Stimulated activated CD4-positive, alpha-beta T cell treated with anti-CD3 and anti-CD28 coated beads, Interleukin-4, amount 100 ng/mL, for 1 hour (primary cell): ENCODE measurements at places on chromosomes 6 and 20.

GRCh38 chr6:43355862-43356590 is 13.4 kb downstream of the ZNF318 start:
- no peak for DNase-seq

GRCh38 chr6:158367816-158368215 is 55.6 kb downstream of the TULP4 start:
- DNase-seq, result no peak

- no peak for DNase-seq
Observed at GRCh38 chr6:39330476-39330875, 8.0 kb upstream of the KCNK16 start.

DNA sequence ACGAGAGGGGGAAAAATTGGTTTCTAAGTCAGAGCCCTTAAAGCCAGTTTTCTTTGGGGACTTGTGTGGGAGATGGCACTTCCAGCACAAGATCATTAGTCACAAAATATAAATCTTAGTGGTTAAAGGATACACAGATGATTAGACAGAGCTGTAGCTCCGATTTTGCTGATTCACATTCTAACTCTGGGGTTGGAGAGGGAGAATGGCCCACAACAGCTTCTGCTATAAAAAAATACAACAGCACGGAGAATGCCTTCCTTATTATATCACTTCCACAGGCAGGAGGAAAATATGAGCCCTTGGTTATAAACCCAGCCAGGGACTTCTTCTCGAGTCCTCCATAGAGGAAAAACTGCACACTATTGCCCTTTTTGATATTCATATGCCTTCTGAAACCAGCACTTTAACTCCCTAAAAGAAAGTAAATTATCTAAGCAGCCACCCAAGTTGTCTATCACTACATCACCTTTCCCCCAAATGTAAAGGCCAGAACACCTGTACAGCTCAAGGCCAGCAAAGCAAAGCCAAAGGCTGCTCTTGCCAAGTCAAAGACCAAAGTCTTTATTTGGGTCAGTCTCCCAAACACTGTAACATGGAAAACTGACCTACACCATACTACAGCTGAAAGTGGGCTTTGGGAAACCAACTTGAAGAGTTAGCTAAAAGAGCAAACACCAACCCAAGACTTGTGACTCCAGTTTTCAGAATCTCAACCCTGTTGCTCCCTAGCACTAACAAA is 10.4 kb downstream of the MRPL14 start:
- no peak for DNase-seq

DNA sequence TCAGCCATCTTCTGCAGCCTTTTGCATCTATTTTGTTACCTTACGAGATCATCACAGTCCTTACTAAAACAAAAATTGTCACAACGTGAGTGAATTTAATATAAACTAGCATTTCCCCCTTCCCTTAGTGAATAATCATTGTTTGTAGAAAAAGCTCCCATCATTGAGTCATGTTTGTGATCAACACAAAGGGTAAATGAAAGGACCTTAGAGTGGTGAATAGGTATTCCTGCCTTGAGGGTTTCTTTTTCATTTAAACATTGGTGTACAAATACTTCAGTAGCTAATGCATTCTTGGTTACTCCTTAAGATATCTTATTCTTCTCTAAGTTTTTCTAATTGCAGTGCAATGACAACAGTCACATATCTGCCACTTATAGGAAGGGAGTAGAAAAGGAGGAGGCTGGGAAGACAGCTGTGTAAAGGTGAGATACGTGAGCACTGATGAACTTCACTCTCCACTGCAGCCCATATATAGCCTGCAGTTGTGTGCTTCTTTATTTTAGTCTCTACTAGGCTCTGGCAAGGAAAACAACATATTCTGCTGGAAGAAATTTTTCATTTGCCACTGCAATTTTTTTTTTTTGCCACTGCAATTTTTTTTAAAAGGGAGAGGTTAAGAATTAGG is 27.8 kb downstream of the ADGRG6 start:
- DNase-seq, result no peak

GRCh38 chr6:3397229-3398164 is 59.4 kb downstream of the SLC22A23 start:
- DNase-seq, result no peak

GRCh38 chr20:43563429-43563828 is 4.6 kb downstream of the SGK2 start:
- no peak for DNase-seq

DNA sequence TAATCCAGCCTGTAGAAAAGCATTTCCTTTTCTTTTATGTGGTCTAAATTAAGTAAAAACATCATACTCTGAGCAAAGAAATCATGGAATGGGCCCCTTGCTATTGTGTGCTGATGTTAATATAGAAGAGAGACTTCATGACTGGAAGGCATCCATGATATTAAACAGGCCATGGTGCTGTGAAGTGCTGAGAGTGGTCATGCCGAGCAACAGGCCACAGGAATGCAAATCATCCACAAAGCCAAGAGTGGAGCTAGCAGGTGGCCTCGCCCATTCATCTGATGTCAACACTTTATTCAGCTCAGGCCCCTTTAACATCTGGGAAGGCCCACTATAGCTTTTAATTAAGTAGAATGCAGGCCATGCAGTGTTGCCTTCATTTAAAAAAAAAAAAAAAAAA is 115.2 kb upstream of the HMGCLL1 start:
- no peak for DNase-seq

DNA sequence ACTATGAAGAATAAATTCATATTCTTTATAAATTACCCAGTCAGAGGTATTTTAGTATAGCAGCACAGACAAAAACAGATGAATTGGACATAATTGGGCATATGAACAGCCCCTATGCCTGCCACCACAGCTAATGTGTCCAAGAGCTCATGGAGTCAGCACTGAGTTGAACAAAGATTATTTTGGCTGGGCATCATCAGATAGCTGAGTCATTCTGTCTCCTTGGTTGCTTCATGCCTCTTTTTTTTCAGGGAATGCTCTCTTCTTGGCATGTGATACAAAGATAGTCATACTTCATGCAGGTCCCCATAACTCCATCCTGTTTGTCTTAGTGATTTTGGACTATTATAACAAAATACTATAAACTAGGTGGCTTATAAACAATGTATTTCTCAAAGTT is 275.6 kb downstream of the TENT5A start:
- DNase-seq, result no peak

GRCh38 chr20:46485431-46485830 is 27.9 kb downstream of the ZNF334 start:
- no peak for DNase-seq
